Kidney (tissue), 22 donors: ENCODE measurements at places on chromosomes 2 and 18. TPM values are rescaled to one million over a fixed set of nuclear protein-coding genes. Genes with fewer than 3 reads are reported as not detected.

RESP18 gene
- polyA plus RNA-seq = not detected

GALR1 gene
- polyA plus RNA-seq = not detected

HES6 gene
- 5.5 TPM for polyA plus RNA-seq

HOXD13 gene
- polyA plus RNA-seq = not detected

SLC9A4 gene
- polyA plus RNA-seq = 10.3 TPM

UPP2 gene
- polyA plus RNA-seq = 20.9 TPM

FAM124B gene
- 0.90 TPM for polyA plus RNA-seq

MRPL33 gene
- polyA plus RNA-seq = 312 TPM

PKDCC gene
- polyA plus RNA-seq = 28.1 TPM

ADCYAP1 gene
- polyA plus RNA-seq = 1.8 TPM

HOXD9 gene
- 36.4 TPM for polyA plus RNA-seq

GULP1 gene
- polyA plus RNA-seq = 12.2 TPM

AKAIN1 gene
- not detected for polyA plus RNA-seq

UGT1A10 gene
- polyA plus RNA-seq = 6.6 TPM

ADNP2 gene
- polyA plus RNA-seq = 6.0 TPM

HRH4 gene
- polyA plus RNA-seq = not detected

SERPINB13 gene
- not detected for polyA plus RNA-seq

PDE11A gene
- polyA plus RNA-seq = 0.58 TPM

TTC21B gene
- polyA plus RNA-seq = 8.4 TPM

FBXO36 gene
- polyA plus RNA-seq = 3.8 TPM

DSG1 gene
- not detected for polyA plus RNA-seq

CHN1 gene
- 6.5 TPM for polyA plus RNA-seq

RFX8 gene
- polyA plus RNA-seq = not detected

PFN4 gene
- polyA plus RNA-seq = 2.1 TPM

GBX2 gene
- polyA plus RNA-seq = not detected

SLC9A2 gene
- polyA plus RNA-seq = 5.6 TPM

PRADC1 gene
- 57.7 TPM for polyA plus RNA-seq

UCN gene
- 1.3 TPM for polyA plus RNA-seq
